ENCODE measurements at places on chromosomes 3 and 15. TPM values are rescaled to one million over a fixed set of nuclear protein-coding genes. Genes with fewer than 3 reads are reported as not detected.

SPTBN5 gene
- total RNA-seq: 7.1 TPM

TNFAIP8L3 gene
- total RNA-seq: 1.4 TPM

HIGD1A gene
- 116 TPM for total RNA-seq

ATP2B2 gene
- 28.0 TPM for total RNA-seq

SNX22 gene
- 1.1 TPM for total RNA-seq

ERICH6 gene
- total RNA-seq: not detected

AGTR1 gene
- 3.5 TPM for total RNA-seq

CADPS gene
- 418 TPM for total RNA-seq
